CD8-positive, alpha-beta memory T cell (primary cell): ENCODE measurements at places on chromosomes 1 and 21. TPM values are rescaled to one million over a fixed set of nuclear protein-coding genes. Genes with fewer than 3 reads are reported as not detected.
A peak's percentile ranks its signal among the peaks of the same experiment; 100 is the strongest.

GRCh38 chr1:211518330-211519289, 26.6 kb upstream of the RD3 start:
- DNase-seq = no peak

DNA sequence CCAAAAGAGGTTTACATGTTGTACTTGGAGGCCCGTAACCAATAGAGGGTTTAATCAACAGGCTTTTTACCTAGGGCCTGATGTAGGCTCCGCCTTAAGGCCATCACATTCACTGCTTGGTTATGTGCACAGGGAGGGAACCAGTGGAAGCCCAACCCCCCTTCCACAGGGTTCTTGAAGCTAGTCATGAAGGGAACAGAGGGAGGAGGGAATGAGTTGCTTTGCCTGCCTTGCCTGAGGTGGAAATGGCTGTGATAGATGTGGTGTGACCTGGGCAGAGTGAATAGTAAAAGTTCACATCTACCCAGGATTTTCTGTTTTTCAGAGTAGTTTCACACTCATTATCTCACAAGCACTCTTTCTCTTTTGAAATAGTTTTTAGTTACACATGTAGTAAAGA, 215.1 kb downstream of the ST6GALNAC3 start:
- no peak for DNase-seq

DNA sequence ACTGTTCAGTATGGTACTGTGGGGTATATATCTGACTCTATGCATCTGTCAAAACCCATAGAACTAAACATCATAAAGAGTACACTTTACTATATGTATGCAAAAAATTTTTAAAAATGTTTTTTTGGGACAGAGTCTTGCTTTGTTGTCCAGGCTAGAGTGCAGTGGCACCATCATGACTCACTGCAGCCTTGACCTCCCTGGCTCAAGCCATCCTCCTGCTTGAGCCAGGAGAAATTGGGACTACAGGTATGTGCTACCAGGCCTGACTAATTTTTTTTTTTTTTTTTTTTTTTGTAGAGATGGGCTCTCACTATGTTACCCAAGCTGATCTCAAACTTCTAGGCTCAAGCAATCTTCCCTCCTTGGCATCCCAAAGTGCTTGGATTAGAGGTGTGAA, 11.5 kb downstream of the TRIT1 start:
- DNase-seq = no peak

NTMT2 gene
- not detected for polyA plus RNA-seq

CLCA4 gene
- polyA plus RNA-seq = not detected

GRCh38 chr21:28986677-28987076, 6.0 kb downstream of the LTN1 start:
- DNase-seq = no peak

DNA sequence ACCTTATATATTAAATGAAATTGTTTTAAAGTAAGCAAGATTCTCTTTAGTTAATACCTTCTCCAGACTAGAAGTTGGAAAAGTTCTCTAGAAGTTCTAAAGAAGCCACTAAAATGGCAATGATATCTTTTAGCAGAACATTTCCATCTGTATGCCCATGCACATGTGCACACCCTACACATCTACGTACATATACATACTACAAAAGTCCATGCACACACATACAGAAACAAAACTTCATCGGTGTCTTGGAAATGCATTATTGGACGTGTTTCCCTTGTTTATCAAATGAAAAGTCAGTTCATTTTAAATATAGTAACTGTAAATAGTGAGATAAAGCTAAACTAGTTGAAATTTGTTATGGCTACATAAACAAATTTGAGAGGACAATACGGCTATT, 114.4 kb downstream of the KCNT2 start:
- no peak for DNase-seq

- DNase-seq = no peak
Measured at GRCh38 chr1:43549921-43550597, 19.4 kb downstream of the PTPRF start.

DNA sequence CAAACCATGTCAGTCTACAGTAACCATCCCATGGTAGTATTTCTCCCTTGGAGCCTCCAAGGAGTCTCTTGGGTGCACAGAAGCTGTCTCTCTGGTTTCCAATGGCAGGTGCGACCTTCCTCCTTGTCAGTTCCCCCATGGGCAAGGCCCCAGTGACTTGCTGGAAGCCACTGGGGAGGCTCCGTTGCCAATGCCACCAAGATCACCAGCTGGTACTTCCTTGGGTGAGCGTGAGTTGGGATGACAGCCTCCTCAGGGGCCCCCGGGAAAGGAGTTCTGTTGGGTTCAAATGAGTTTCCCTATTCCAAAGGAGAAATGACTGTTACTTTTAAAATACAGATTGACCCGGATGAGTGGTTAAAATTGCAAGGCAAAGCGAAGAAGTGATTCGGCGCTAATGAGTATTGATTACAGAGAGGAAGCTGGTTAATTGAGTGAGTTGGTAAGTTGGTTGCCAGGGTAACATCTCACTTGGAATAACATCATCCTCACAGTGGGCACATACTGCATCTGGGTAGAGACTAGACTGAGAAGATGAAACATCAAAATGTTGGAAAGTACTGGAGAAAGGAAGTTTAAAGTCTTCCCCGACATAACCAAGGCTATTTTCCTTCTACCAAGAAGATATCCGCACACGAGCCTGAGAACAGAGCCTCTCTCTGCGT, 53.0 kb upstream of the LAPTM5 start:
- DNase-seq = no peak

DNA sequence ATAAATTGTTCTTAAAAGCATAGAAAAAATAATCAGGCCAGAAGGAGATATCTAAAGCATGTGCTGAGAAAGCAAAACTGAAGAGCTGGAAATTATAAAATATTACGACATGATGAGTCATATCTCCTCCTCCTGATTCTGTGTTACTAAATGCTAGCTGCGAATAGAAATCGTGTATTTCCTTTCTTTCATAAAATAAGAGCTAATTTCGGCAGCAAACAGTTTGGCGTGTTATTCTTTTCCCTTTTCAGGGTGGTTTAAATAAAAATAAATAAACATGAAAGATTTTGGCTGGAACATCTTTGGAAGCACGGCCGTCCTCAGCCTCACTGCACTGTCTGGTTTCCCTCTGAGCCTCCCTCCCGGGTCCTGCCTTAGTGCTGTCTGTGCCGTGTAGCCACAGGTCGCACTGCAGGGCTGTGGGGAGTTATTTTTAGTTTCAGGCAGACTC, 56.0 kb downstream of the ADARB1 start:
- no peak for DNase-seq

HES3 gene
- not detected for polyA plus RNA-seq

DNA sequence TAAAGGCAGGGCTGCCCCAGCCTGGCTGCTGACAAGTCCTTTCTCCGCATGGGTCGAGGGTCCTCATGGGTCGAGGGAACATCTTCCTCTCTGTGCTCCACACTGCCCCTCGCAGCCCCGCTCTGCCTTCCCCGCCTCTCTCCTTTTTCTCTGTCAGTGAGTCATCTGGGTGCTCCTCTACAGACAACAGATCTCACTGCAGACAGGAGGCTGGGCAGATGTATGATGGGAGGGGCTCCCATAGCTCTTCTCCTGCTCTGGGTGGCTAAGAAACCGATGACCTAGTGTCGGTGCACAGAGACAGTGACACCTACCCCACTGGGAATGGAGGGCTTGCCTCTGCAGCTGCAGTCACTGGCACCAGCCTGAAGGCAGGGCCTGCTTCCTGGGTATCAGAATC, 5.5 kb downstream of the KCNA10 start:
- DNase-seq = no peak

- no peak for DNase-seq
Measured at GRCh38 chr1:15962671-15963362, 13.1 kb downstream of the ZBTB17 start.

MXRA8 gene
- polyA plus RNA-seq = 0.61 TPM

DNA sequence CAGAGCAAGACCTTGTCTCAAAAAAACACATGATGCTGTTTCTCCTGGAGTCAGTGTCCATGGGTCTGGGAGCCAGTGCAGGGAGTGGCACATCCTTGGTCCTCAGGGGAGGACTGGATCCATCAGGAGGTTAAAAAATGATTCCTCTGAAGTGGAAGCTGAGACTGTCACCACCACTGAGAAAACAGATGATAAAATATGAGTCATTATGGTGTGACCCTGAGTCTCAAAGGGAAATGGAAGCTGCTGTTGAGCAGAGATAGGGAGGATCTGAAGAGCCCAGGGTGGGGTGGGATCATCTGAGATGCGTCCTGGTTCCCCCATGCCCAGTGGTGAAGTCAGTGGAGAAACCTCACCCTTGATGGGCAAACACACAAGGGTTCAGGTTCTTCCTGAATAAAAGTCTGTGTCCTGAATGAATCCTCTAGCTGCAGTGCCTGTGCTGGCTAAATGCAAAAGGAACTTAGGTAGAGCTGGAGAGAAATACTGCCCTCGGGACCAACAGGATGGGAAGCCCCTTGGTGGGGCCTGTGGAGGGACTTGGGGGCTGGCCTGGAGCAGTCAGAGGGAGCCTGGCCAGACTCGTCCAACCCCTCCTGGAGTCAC, 61.6 kb upstream of the TENT5B start:
- no peak for DNase-seq

NHLH1 gene
- not detected for polyA plus RNA-seq

ATP1A4 gene
- polyA plus RNA-seq = not detected

DNA sequence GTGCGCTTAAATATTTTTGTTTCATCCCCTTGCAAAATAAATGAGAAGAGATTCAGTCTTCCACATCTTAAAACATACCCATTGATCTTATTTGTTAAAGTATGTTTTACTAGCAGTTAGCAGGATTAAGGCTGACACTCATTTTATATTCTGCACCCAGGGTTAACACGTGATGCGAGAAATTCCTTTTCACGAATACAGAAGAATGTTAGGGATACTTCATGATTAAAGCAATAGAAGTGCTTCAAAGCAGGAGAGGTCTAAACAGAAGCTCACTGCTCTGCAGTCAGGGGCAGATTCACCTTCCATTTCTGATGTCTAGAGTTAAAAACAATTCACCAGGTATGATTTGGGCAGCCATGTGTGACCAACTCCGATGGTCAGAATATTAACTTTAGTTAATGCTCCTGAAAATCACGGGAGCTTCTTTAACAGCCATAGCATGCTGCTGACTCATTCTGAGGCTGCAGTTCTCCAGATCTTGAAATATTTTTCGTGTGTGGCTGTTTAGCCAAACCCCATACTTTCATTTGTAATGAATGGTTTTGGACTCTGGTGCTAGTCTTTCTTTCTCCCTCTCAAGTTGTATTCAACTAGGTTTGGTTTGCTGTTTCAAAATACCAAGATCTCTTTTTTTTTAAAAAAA, 19.7 kb downstream of the BCAR3 start:
- no peak for DNase-seq

DNA sequence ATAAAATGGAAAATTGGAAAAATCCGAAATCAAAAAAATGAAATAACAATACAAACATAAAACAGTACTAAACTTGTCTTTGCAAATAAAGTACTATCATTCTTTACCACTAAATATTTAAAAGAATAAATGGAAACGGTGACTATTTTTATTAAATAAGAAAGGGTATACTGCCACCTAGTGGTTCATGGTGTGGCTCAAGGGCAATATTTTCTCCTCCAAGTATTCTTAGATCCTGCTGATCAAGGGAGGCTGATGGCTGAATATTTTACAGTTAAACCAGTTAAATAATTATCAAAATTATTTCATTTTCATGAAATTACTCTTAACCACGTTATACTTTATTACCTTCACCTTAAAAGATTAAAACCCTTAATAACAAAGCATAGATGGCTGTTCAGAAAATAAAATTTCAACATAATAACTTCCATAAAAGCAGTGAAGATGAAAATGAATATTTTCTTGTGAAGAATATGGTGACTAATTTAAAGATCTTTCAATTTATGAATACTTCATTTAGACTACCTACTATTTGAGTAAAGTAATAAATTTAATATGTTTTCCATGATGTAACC, 1793.9 kb downstream of the NCAM2 start:
- DNase-seq = peak; percentile 18

FCRL5 gene
- not detected for polyA plus RNA-seq

- DNase-seq = no peak
Measured at GRCh38 chr1:246271516-246271915, 235.6 kb downstream of the SMYD3 start.

- no peak for DNase-seq
Measured at GRCh38 chr1:43232482-43232881, 37.3 kb upstream of the TMEM125 start.

HORMAD1 gene
- not detected for polyA plus RNA-seq

NMNAT2 gene
- polyA plus RNA-seq = not detected

DNA sequence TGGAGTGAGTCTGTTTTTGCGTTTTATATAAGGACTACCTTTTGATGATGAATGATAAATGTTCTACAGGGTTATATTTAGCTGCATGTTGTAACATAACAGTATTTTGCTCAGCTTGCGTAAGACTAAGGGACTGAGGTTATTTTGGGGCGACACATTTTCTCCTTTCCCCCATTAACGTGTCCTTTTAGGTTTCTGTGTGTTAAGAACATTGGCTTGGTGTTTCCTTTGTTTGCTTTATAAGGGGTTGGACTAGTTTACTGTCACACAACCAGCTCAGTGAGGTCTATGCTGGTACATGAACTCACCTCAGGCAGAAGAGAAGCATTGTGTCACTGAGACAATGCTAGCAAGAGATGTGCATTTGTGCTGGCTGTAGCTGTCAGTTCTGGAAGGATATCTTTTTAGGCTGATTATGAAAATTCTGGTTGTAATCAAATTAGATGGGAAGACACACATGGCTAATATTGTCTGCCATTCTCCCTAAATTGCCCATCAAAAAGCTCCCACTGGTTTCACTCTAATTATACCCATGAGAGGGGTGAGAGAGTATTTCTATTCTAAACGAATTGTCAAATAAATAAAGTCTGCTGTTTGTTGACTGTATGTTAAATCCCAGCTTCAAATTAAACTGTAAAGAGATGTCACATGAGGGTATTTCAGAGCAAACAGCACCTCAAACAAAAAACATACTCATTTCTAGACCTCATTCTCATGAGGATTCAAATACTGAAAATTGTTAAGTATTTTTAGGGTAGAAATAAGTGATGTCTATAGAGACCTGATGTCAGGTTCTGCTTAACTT, 62.6 kb downstream of the CDC14A start:
- peak; percentile 59 for DNase-seq

- no peak for DNase-seq
Measured at GRCh38 chr1:177969825-177970371, at the start of gene SEC16B. Gene SEC16B (minus strand): TSS chr1:177970058. CDS start chr1:177967981, 2,077 bp downstream.
